ENCODE measurements at places on chromosomes 4 and X.

DNA sequence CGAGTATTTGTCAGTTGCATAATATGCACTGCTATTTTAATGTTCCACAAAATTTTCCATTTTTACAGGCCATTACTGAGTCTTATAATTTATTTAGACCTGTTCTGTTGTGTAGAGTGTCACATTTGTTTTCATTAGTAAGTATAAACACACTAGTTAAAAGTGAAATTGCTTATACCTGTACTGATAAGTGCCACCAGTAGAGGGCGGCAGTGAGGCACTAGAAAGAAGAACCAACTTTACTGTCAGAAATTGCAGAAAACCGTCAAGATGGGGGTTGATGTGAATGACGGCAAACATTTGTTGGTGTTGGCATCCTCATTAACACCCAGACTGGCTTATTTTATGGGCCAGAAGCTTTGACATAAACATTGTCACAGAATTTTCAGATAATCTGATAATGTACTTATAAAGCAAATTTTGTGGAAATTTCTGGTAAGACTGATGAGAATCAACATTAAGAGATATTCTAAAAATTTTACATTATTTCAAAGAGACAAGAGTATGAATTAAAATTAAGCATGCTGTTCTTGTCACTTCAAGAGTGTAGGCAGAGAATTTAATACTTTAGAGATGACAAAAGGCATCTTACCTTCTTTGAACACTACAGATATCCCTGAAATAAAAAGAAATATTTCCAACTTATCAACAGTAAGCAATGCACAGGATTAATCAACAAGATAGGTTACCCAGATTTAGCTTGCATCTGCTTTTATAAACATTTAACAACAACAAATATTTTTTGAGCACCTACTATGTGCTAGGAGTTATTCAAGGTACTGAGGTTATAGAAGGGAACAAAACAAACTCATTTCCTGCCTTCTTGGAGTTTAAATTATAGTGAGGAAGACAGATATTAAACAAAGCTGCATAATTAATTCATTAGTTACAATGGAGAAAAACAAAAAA is 24.9 kb downstream of the ALPK1 start:
- peak; percentile 80 for DNase-seq

GRCh38 chr4:173539986-173540385 is 10.0 kb upstream of the HAND2 start:
- no peak for DNase-seq

- DNase-seq, result no peak
Measured at GRCh38 chrX:17170973-17171372, 204.0 kb upstream of the NHS start.

DNA sequence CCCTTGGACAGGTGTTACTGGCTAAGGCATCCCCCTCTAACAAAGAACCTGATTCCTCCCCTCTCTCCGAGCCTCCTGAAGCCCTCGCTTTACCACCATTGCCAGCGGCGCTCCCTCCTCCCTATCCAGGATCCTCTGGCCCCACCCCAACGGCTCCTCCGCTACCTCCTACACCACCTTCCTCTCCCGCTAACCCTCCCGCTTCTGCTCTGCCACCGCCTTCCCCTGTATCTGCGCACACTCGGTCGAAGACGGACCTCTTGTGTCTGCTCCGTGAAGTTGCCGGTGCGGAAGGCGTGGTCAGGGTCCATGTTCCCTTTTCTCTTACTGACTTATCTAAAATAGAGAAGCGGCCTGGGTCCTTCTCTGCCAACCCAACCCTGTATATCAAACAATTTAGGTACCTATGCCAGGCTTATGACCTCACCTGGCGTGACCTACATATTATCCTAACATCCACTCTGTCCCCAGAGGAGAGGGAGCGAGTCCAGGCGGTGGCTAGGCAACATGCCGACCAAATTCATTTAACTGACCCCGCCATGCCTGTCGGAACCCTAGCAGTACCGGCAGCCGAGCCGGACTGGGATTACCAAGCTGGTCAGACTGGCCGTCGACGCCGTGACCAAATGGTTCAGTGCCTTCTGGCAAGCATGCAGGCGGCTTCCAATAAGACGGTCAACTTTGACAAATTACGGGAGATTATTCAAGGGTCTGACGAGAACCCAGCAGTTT is 958.9 kb downstream of the RPA4 start:
- no peak for DNase-seq

- DNase-seq, result no peak
Measured at GRCh38 chr4:124427095-124427767, 285.3 kb downstream of the ANKRD50 start.

DNA sequence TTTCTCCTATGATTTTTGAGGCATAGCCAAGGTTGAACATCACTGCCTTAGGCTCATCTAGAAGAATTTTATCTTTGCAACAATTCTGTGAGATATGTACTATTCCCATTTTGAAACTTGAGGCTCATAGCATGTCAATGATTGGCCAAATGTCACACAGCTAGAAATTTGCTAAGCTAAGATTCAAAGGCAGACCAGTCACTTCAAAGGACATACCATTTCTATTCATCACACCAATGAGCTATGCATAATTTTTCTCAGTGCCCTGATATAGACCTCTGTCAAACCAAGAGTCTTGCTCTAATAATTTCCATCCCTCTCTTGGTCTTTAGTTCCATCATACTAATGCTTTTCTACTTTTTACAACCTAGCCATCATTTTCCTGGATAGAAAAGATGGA is 27.6 kb upstream of the SERTM2 start:
- DNase-seq, result no peak

DNA sequence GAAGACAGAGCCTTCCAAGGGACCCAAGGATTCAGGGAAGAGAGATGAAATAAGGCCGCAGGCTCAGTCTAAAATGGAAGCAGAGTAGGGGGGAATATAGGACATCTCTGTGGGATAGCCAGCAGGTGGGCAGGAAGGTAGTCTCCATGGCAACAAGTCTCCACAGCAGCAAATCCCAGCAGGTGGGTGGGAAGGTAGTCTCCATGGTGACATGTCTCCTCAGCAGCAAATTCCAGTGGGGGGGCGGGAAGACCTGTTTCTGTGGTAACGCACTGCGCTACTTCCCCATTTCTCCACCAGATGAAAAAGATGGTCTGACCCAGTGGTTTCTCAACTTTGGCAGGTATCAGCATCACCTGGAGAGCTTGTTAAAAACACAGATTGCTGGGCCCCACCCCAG is 18.3 kb downstream of the NLGN3 start:
- no peak for DNase-seq

DNA sequence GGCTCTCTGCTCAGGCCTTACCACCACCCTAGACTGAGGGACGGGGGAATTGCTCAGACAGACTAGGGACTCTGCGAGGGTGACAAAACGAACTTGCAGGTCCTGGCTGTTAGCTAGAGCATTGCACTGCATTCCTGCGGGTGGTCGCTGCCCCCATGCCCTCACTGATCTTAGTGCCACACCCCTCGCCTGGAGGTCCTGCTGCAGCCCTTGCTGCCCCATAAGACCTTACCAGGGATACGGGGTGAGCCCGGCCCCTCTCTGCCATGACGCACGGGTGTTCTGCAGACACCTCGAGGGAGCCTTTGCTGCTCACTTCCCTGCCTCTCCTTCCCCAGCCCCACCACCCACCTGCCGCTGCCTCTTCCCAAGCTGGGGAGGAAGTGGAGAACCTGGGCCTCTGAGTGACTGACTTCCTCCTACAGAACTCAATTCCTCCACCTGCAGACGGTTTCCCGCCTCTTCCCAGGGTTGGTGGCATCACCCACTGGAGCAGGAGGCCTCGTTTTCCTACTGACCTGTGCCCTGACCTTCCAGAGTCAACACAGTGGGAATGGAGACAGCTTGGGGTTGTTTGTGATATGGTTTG is 19.8 kb upstream of the TBC1D14 start:
- no peak for DNase-seq

DNA sequence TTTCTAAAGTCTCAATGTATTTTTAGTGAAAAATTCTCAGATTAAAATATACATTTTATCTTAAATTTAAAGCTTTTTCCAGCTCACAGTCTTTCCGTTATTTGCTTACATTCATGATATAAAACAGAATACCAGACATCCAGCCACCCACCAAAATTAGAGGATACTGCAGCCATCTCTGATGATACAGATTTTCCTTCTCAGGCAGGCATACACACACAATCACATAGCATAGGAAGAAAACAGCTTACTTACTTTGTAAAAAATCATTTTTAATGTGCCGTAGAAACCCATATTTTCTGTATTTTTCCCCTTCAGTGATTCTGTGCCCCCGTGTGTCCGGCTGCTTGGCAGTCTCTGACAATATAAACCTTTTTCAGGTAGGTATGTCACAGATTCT is 183.7 kb downstream of the FBXW7 start:
- no peak for DNase-seq

GRCh38 chr4:57689693-57690205 is 579.6 kb upstream of the IGFBP7 start:
- no peak for DNase-seq

DNA sequence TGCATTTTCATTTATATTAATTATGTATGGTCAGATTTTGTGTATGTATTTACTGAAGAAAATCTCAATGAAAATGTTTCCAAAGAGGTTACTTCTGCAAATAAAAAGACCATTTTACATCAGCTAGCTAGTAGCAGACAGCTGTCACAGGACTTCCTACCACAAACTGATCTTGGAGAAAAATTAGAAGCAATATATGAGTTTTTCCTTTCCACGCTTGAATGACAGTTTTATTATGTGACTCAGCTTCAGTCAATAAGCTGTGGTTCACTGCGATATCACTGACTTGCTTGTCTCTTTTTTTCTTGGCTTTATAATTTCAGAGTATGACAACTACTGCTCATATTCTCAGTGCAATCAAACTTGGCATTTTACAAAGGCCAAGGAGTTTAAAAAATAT is 787.4 kb upstream of the GALNTL6 start:
- DNase-seq, result no peak

GRCh38 chr4:77156912-77157858 is at the start of gene CCNG2:
Gene CCNG2 (plus strand): TSS chr4:77157207. CDS start chr4:77158533, 1,326 bp downstream.
- peak; percentile 78 for DNase-seq

GRCh38 chr4:139872274-139872673 is 206.7 kb downstream of the MGST2 start:
- DNase-seq, result no peak

DNA sequence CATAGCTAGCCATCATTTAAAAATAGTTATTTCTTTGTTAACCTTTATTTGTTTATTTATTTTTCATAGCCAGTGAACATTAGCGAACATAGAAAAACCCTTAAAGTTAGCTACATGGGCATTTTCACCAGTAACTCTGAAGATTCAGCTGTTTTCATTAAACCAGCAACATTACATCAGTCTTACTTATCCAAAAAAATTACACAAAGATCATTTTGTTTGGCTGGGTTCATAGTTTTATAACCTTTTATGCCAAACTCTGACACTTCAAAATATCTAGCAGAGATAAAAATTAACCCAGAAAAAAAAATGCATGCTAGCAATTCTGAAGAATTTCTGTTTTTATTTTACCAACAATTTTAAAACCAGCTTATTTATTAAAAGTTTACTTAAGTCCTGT is 784.1 kb downstream of the PCDH18 start:
- DNase-seq, result no peak

DNA sequence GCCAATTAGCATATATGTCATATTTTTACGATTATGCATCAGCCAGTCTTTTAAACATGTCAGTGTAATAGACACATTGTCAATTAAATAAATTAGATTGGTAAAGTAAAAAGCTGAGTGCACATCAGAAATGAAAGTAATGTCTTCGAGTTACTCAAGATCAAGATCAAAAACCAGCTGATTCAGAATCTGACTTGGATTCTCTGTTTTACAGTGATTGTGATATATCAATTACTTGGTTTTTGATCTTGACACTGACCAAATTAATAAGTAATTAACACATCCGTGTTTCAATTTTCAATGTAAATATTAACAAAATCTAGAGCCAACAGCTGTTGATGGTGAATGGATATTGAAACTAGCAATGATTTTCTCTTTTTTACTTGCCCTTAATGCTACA is 311.6 kb downstream of the PDGFC start:
- no peak for DNase-seq

DNA sequence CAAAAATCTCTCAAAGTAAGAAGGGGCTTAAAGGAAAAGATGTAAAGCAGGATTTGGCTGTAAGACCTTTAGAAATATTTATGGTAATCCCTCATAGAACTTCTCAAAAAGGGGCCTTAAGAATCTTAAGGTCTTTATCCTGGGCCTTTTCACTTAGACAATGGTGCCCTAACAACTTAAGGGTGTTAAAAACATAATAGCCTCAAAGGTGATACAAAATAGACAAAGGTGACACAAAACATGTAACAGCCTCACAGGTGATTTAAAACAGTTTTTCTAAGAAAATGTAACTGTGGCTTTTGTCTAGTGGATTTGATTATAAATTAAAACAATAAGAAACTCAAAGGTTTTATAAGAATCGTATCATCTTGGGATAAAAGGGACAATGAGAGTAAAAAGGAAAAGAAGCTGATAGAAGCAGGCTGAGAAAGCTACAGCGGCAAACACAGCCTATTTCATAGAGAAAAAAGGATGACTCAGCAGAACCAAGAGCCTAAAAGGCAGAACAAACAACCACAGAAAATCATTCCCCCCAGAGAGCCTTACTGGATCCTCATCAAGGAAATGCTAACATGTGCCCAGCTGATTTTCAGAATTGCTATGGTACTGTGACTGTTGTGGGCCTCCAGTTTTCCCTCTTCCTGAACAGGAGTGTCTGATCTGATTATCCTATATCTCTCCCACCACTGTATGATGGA is 164.3 kb downstream of the STPG2 start:
- DNase-seq, result no peak

GRCh38 chrX:112643721-112644120 is 36.0 kb downstream of the LHFPL1 start:
- DNase-seq, result no peak

- no peak for DNase-seq
Measured at GRCh38 chrX:17415242-17415810, 40.3 kb downstream of the NHS start.

GRCh38 chr4:153222707-153223426 is 18.6 kb downstream of the TRIM2 start:
- peak; percentile 13 for DNase-seq
